Uterus (tissue), 4 donors: ENCODE measurements at places on chromosomes 7 and 10.
A peak's percentile ranks its signal among the peaks of the same experiment; 100 is the strongest.

- DNase-seq: no peak
These were observed 108.3 kb downstream of the SLC25A40 start for GRCh38 chr7:87767827-87768226.

- DNase-seq: peak; percentile 60
These were observed 16.5 kb downstream of the AIFM2 start for GRCh38 chr10:70115948-70116682.

DNA sequence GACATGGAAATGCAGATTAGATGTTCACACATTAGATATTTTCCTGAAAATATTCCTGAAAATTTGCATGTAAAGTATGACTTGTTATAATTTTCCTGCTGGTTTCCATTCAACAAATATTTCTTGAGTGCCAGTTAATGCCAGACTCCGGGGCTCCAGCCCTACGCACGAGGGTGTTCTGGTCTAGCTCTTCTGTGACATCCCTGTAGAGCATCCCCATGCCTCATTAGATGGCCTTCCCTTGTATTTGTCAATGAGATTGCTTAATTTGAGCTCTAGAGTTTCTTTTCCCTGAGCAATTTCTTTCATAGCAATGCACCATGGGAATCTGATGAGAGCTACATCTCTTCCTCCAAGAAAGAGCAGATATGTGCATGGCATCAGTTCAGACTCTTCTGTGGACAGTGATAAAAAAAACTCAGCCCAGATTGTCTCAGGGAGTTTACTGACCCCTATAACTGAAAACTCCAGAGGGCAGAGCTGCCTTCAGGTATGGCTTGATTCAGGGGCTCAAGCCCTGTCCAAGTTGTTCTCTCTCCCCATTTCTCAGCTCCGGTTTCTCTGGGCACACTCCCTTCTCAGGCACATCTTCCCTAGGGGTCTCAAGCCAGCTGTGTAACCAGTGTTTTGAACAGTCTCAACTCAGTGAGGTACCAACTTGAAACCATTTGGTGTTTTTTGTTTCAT lies 96.7 kb downstream of the PARP12 start:
- no peak for DNase-seq

DNA sequence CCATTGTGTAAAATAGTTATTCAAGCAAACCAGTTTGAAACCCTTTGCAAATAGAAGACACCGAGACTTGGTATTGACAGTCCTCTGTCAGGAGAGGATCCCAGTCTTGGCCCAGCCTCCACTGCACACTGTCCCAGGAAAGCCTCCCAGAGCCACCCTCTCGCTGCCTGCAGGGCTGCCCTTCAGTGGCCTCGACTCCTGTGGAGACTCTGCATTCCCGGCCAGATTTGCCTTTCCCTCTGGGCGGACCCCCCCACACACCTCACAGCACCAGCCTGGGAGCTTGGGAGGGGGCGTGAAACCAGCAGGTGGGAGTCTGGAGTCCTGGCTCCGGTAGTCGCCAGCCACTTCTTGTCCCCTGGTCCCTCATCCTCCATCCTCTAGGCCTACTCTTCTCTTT lies 48.7 kb downstream of the GRK5 start:
- DNase-seq: no peak
